ENCODE measurements at places on chromosomes 13 and 19.
A peak's percentile ranks its signal among the peaks of the same experiment; 100 is the strongest.

- no peak for DNase-seq
These were observed 146.3 kb downstream of the ENOX1 start for GRCh38 chr13:43640476-43640875.

DNA sequence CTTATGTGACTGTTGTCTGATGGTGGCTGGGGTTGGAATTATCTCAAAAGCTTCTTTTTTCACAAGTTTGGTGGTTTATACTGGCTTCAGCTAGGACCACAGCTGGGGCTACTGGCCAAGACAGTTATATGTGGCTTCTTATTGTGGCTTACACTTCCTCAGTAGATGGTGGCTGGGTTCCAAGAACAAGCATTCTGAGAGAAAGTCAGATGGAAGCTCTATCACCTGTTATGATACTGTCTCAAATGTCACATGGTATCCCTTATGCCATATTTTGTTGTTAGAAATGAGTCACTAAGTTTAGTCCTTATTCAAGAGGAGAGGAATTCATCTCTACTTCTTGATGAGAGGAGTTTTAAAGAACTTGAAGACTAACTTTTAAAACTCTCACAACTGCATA lies 41.6 kb downstream of the NDFIP2 start:
- no peak for DNase-seq

DNA sequence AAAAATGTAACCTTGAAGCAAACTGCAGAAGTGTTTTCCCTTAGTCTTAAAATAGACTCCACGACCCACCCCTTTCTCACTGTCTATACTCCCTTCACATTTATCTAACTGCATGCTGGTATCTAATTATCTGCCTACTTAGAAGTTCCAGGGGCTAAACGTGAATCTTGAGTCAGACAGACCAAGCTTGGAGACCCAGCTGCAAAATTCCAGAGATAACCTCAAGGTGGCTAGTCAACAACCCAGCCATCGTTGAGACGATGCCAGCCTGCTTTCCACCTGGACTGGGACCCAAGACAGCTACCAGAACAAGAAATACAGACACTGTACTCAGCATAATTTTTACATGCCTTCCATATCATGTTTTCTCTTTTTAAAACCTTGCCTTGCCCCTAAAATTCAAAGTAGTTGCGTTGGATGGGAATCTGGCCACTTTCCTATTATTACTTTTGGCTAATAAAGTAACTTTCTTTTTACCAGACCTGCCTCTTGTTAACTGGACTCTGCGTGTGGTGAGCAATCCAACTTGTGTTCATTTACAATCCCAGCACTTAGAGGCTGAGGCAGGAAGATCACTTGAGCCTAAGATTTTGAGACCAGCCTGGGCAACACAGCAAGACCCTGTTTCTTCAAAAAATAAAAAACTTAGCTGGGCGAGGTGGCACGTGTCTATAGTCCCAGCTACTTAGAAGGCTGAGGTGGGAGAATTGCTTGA lies 82.3 kb downstream of the CDADC1 start:
- no peak for DNase-seq

- no peak for DNase-seq
These were observed 3.7 kb downstream of the COL4A2 start for GRCh38 chr13:110310541-110311442.

- DNase-seq: no peak
These were observed 172.0 kb downstream of the TSHZ3 start for GRCh38 chr19:31177246-31177645.

GRCh38 chr13:48819899-48820298 lies 155.8 kb upstream of the FNDC3A start:
- no peak for DNase-seq

- no peak for DNase-seq
These were observed 10.3 kb downstream of the CIC start for GRCh38 chr19:42279155-42279901.

DNA sequence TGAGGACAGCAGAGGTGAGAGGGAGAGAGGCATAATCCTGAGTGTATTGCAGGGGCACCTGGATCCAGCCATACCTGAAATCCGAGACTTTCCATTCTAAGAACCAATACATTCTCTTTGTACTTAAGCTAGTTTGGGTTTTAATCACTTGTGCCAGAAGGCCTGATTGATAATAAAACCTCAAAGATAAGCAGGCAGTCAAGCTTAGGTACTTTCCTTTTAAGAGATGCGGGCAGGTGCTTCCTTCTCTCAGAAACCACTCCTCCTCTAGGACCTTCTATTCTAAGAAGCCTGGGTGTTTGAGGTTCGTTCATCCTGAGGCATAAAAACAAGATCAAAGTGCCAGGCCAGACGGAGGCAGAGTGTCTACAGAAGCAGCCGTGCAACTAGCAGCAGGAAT lies 22.2 kb downstream of the FAM187B start:
- DNase-seq: no peak

GRCh38 chr19:48844472-48844871 lies 8.2 kb upstream of the HSD17B14 start:
- no peak for DNase-seq

GRCh38 chr13:50187352-50188029 lies 172.2 kb downstream of the KCNRG start:
- DNase-seq: no peak

DNA sequence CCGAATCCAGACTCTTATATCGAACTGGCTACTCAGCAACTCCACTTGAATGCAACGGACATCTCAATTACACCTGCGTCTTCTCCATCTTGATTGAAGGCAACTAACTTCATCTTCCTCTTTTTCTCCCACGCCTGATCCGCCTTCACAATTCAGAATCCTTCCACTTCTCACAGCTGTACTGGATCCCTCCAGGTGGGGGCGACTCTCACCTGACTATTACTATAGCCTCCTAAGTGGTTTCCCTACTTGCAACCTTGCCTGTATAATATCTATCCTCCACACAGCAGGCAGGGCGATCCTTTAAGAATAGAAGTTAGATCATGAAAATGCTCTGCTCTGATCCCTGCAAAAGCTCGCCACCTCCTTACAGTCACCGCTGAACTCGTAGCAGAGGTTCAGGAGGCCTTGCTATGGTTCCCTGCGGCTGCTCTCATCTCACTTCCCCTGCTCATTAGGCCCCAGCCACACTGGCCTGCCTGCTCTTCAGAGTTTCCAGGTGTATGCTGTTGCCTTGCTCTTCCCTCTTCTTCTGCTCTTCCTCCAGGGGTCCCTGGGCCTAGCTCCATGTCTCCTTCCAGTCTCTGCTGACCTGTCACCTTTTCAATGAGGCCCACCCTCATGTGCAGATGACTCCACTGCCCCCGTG lies 31.9 kb downstream of the RFXAP start:
- no peak for DNase-seq

GRCh38 chr13:76516013-76516412 lies 370.2 kb downstream of the KCTD12 start:
- no peak for DNase-seq

DNA sequence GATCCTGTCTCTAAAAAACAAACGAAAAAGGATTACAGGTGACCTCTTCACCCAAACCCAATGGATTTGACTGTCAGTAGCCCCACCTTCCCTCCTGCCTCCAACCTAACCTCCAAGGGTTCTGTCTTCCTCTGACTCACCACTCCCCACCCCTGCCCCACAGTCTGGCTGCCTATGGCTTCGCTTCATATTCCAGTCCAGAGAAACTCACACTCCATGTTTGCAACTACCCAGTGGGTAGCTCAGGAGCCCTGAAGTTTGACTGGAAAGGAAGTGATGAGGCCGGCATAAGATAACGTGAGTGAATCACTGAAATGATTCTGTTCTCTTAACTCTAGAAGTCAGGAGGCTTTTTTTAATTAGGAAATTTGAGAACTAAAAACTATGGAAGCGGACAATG lies 303.9 kb downstream of the FOXO1 start:
- DNase-seq: no peak

GRCh38 chr13:76293751-76294150 lies 592.5 kb downstream of the KCTD12 start:
- no peak for DNase-seq

- no peak for DNase-seq
These were observed 1146.3 kb upstream of the MIR17HG start for GRCh38 chr13:90201202-90201601.

DNA sequence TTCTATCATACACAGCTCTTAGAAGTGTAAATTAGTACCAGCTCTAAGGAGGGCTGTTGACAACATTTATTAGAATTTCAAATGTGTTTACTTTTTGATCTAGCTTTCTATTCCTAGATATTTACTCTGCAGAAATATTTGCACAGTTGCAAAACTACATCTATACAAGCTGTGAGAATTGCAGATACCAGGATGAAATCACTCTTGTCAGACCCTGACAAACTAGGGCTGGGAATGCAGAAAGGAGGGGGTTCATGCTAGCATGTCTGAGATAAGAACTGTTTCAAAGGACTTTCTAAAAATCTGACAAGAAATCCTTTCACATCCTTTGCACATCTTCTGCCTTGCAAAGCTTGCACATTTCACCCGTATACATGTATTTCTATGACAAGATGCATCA lies 11.8 kb upstream of the PABPC3 start:
- DNase-seq: no peak

GRCh38 chr19:23547816-23548430 lies 139.1 kb downstream of the ZNF675 start:
- no peak for DNase-seq

DNA sequence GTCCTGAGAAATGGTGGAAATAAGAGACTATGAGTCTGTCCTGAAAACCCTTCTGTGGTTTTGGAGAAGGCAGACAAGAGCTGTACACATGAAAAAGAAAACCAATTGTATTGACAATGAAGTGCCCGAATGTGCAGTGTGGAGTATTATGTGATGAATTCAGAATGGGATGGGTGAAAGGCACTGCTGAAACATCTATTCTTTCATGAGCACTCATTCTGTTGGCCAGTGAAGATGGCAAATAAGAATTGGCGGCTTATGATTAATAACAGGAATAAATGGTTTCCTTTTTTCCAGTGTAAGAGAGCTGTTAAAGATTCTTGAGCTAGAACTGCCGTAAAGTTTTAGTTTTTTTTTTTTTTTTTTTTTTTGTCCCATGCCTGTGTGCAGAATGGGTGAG lies 5.7 kb downstream of the POLR1D start:
- DNase-seq: no peak

GRCh38 chr19:934865-935479 lies 9.1 kb downstream of the ARID3A start:
- DNase-seq: peak; percentile 76

GRCh38 chr19:24062190-24062589 lies 24.8 kb upstream of the ZNF254 start:
- no peak for DNase-seq

DNA sequence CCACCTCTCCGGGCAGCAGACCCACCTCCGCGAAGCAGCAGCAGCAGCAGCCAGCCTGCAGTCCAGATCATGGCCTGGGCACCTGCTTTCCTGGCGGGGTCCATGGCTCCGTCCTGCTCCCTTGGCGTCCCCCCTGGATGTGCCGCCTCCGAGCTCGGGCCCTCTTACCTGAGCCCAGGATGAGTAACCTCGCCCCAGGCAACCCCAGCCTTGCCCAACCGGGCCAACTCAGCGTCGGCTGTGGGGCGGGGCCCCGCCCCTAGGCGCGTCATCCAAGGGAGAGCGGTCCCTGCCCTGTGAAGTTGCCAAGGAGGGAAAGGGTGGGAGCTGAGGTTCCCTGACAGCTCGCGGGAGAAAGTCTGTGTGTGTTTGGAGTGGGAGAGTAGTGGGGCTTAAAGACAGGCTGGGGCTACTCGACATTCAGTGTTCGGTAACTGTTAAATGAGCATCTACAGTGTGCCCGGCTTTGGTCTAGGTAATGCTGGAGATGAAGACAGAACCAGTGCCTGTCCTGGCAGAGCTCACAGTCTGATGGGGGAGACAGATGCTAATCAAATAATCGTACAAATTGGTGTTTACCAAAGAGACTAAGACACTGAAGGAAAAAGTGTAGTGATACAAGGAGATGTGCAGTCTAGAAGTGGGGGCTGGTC lies at the start of gene LYPD3:
LYPD3 (minus strand) TSS at position 141 of the 653 bp plus-strand sequence; CDS start at position 104, 37 bp downstream.
- peak; percentile 74 for DNase-seq

GRCh38 chr13:98873377-98874028 lies 104.4 kb downstream of the DOCK9 start:
- no peak for DNase-seq

DNA sequence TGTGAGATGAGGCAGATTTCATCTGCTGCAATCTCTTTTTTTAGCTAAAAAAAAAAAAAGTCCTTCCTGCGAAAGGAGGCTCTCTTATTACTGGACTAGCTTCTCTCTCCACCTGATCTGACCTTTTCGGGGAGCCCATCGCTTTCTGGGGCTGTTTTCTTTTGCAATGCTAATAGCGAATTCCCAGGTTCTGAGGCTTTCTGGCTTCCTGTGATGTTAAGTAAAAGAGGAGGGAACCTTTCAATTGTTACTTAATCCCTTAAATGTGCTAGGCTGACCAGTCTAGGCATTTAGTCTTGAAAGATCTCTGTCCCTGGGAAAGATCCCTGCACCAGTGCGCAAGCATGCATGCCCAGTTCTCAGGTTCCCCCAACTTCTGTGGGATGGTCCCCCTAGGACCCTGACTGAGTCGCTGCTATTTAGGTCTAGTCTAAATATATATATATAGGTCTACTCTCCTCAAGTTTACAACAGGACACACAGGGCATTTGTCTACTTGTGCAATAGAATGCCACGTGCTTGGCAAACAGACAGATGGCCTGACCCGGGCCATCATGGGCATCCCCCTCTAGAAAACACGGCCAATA lies 224.7 kb downstream of the ZNF536 start:
- no peak for DNase-seq

GRCh38 chr13:29754473-29754806 lies 96.0 kb downstream of the UBL3 start:
- peak; percentile 46 for DNase-seq

DNA sequence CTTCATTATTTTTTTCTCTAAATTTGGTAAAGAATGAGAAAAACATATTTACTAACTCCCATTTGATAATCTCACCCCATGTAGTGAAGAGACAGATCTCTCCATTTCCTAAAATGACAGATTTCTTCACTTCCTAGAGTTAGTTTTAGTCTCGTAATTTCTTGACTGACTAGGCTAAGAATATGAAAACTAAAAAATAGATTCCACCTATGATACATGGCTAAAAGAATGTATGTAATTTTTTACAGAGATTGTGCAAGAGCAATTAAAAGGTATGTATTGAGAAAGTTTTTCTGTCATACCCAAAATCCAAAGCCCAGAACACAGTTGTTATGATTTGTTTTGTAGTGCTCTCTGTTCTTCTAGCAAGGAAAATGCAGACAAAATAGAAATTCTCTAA lies 9.5 kb downstream of the NALCN start:
- no peak for DNase-seq

DNA sequence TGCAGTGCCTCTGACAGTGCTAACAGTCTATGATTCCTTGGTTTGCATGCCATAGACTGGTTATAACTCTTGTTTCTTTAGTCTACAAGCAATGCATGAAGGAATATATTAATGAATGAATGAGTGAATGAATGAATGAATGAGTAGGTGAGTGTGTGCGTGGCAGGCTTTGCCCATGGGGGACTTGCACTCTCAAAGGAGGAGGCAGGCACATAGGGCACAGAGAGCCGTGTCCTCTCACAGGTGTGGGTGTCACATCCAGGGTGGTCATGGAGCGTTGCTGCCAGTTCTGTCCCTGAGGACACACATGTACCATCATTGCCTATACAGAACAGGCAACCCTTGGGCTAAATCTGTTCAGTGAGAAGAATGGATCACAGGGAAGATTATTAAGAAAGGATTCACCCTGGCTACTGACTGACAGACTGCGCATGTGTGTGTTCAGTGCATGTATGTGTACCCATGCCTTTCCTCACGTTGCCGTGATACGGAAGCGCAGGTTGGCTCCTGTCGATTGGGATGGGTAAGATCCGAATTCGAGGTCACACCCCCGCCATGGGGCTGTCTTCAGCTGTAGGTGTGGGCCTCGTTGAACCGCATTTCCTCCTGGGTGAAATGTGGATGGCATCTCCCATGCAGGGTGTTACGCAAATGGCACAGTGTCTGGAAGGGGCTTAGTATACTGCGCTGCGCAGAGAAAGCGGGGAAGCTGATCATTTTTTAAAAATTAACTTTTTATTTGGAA lies 161.4 kb downstream of the STK24 start:
- no peak for DNase-seq
